Mesenteric fat pad (tissue), 1 donor: ENCODE measurements at places on chromosomes 2 and 18.

DNA sequence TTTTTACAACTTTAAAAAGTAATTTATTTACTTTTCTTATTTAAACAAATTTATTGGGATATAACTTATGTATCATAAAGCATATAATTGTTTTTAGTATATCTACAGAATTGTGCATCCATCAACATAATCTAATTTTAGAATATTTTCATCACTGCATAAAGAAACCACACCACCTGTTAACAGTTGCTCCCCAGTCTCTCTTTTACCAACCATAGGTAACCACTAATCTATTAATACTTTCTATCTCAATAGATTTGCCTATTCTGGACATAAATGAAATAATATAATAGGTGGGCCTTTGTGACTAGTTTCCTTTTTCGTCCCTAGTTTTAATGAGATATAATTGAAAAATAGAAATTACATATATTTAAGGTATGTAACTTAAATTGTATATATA lies 90.6 kb downstream of the ADAM23 start:
- DNase-seq: no peak

DNA sequence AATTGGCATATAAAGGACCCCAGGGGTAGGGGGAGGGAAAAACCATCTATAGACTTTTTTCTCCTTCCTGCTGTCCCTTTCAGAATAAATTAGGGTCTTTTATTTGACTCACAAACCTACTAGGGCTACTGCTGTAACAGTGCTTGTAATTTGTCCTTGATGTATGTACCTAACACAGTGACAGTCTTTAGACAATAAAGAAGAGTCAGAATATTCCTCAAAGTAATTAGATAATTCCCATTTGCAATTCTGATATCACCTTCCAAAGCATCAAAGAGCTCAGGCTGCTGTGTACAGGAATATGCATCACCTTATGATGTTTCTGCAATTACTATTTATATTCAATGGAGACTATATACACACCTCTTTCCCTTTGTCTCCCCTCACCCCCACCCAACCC lies 161.7 kb downstream of the MREG start:
- no peak for DNase-seq

DNA sequence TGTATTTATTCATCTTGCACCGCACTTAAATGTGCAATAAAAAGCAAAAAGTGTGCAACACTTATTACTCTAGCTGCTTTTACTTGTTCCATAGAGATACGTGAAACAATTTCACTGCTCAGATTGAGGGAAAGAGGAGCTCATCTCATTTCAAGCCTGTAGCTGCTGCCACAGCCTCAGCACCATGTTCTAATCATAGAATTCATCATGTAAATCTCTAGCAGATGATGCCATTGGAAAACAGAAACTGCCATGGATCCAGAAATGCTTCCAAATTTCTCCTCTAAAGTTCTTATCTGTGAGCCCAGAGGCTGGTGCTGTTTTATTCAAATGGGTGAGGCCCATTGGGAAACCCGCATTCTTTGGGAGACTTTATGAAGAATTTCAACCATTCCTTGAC lies 2.0 kb downstream of the CDC42EP3 start:
- no peak for DNase-seq

- DNase-seq: no peak
Measured at GRCh38 chr2:144111437-144111836, 408.5 kb downstream of the ZEB2 start.

GRCh38 chr2:126946318-126947102 lies 47.8 kb downstream of the TEX51 start:
- DNase-seq: no peak

GRCh38 chr2:227464361-227464760 lies 7.6 kb upstream of the AGFG1 start:
- no peak for DNase-seq

GRCh38 chr2:3885629-3886628 lies 182.6 kb downstream of the DCDC2C start:
- DNase-seq: no peak

- no peak for DNase-seq
Measured at GRCh38 chr2:225309516-225309915, 90.0 kb upstream of the NYAP2 start.
